Erythroblast (primary cell): ENCODE measurements at places on chromosomes 11 and 22.

DNA sequence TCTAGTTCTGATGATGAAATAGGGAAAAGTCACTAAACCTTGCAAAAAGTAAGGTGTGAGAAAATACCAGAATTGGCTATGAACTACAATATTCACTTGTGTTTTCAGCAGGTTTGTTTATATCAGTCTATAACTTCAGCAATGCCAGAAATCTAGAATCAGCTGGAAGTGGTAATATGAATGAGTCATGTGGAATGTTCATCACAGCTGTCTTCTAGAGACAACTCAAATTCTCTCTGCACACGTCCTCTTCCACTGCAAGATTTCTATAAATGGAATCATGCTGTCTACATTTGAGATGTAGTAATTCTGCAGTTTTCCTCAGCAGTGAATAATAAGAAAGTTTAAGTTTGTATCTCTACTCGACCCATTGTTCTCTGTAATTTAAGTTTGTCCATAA lies 89.9 kb downstream of the OR4A15 start:
- no peak for DNase-seq

DNA sequence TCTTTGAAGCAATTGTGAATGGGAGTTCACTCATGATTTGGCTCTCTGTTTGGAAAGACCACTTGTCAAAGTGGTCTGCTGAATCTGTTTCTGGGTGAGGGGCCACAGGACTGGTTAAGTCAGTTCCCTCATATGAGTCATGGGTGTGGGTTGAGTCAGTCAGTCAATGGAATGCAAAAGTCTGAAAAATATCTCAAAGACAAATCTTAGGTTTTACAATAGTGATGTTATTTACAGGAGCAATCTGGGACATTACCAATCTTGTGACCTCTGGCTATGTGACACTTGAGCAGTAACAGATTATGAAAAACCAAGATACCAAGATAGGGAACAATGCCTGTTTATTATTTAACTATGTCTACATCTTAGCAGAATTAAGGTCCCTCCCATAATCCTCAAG lies 311.6 kb downstream of the AASDHPPT start:
- DNase-seq: no peak

- no peak for DNase-seq
Measured at GRCh38 chr22:36467042-36467810, 14.2 kb downstream of the TXN2 start.

DNA sequence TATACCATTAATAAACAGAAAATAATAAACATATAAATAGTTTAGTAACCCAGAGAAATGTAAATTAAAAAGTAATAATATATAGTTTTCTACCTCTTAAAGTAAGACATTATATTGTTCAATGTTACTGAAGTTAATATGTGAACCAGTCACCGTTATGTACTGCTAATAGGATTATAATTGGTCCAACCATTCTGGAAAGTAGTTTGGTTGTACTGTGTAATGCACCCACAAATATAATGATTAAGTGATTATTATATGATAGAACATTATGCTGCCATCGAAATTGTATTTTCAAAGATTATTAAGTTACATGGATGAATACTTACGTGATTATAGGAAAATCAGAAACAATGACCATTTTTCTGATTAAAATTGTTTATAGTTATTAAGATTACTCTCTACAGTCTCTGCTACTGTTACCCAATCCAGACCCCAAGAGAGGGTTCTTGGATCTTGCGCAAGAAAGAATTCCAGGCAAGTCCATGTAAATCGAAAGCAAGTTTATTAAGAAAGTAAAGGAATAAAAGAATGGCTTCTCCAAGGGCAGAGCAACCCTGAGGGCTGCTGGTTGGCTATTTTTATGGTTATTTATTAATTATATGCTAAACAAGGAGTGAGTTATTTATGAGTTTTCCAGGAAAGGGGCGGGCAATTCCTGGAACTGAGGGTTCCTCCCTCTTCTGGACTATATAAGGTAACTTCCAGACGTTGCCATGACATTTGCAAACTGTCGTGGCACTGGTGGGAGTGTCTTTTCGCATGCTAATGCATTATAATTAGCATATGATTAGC lies 50.1 kb downstream of the ACER3 start:
- DNase-seq: peak; percentile 38

DNA sequence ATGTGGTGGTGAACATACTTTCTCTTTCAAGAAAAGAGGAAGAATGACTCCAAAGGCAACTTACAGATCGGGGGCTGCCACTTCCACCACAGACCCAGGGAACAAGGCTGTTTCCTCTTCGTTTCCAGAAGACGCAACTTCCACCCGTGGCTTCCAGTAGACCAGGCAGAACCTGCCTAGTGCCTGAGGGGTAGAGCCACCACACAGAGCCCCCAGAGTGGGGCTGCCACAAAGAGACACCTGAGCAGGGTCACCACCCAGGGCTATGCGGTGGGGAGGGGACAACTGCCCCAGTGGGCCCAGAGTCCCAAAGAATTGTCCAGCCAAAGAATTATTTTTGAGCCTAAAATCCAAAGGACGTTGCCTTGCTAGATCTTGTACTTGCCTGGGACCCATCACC lies 16.7 kb upstream of the PHF21B start:
- no peak for DNase-seq

DNA sequence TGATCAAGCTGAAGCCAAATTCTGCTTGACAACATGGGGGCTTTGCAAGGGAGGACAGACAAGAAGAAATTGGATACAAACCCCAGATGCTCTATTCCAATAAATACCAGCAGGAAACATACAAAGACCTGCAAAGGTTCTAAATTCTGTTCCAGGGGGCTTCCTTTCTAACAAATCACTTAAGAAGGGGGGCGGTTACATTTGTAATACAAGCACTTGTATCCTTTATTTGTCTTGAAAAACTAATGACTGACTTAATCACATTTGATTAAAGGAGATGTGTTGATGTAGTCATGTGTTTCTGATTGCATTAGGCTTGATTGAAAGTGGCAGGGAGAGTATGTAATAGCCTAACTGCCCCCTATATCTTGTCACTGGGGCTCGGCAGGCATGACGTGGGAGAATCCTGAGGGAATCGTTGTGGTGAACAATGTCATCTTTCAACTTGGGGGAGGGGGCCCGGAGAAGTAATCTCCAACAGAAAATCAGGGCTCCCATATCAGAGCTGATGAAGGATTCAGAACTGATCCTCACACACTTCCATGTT lies 361.7 kb downstream of the INSC start:
- DNase-seq: no peak

- no peak for DNase-seq
Measured at GRCh38 chr11:126058105-126058874, 4.4 kb downstream of the CDON start.

DNA sequence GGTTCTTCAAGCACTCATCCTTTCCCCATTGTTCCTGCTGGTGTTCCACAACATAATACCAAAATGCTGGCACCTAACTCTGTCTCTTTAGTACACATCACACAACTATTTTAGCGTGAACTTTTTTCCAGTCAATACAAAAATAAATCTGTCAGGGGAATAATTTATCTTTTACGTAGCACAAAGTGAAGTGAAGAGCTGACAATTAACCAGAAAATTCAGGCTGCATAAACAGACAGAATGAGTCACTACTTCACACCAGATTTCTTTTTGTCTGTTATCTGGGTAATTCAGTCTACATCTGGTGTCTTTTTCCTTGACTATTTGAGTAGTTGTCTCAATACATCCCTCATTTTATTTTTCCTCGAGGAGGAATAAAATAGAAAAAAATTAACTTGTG lies 7.9 kb upstream of the ETS1 start:
- DNase-seq: no peak

- no peak for DNase-seq
Measured at GRCh38 chr11:96648991-96649390, 259.2 kb downstream of the JRKL start.

GRCh38 chr11:119991022-119991404 lies 146.9 kb downstream of the TRIM29 start:
- no peak for DNase-seq

GRCh38 chr11:117958949-117959348 lies 27.2 kb upstream of the IL10RA start:
- no peak for DNase-seq

GRCh38 chr11:33835143-33835878 lies 56.6 kb downstream of the LMO2 start:
- peak; percentile 59 for DNase-seq

GRCh38 chr22:46758867-46759290 lies 3.6 kb upstream of the TBC1D22A start:
- DNase-seq: peak; percentile 60

DNA sequence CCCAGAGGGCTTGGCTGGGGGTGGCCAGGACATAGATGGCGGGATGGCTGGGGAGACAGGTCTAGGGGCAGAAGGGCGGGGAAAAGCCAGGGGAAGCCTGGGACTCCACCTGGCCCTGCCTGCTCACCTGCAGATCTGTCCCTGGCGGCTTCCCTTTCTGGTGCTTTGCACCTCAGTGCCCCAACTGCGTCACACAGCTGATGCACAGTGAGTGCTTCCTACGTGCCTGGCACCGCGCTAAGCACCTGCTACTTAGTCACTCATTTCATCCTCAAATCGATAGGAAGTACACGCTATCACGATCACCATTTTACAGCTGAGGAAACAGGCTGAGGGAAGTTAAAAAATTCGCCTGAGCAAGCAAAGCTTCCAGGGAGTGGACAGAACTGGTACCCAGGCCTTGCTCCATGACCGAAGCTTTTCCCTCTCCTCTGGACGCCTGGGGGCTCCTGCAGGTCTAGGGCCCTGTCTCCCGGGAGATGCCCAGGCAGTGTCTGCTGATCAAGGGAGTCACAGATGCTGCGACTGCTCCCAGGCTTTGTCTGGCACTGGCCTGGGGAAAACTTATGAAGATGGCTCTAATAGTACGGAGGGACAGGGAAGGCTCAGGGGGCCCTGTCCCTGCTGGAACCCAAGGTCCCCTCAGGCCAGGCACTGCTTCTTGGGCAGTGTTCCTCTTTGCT lies 63.0 kb upstream of the TTLL12 start:
- no peak for DNase-seq

DNA sequence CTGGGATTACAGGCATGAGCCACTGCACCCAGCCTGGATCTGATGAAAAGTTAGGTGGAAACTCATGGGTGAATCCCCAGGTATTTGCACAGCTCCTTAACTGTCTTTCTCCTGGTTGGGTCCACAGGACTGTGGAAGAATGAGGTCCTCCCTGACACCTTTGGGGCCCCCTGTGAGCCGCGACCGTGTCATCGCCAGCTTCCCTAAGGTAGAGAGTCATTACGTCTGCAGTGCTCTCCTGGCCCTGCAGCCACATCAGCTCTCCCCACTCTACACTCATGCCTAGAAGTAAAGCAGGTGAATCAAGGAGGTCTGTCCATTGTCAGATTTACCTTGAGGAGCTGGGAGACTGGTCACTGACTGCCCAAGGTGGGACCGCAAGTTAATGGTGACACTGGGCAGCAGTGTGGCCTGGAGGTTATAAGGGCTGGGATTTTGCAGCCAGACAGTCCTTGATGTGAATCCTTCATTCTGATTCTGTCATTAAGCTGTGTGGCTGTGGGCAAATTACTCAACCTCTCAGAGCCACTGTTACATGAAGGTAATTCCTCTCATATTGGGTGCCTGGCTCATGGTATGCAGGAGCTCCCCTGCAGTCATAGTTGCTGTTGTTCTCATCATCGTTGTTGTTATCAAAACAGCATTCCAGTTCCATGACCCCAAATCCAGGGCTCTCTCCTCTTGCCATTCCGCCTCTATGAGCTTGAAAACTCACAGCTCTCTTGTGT lies 1.4 kb downstream of the RAB36 start:
- DNase-seq: no peak
